ENCODE measurements at places on chromosomes 6 and 20.

GRCh38 chr6:130303431-130303830 is 62.4 kb upstream of the TMEM200A start:
- no peak for DNase-seq

GRCh38 chr6:15351631-15352030 is 105.8 kb downstream of the JARID2 start:
- no peak for DNase-seq

DNA sequence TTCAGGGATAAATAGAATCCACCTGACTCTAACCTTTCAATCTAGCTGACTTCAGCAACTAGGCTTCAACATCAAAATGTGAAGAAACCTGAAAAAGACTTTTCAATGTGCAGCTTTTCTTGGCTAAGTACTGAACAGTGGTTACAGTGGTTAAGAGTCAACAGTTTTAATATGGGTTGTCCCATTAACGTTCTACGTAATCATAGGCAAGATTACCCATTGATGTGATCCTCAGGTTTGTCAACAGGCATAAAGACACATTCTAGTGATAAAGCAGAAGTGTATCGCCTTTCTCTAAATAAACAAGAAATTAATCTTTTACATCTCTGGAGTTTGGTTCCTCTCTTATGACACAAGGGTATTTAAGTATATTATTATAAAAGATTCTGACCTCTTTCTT is 154.1 kb upstream of the RUNX2 start:
- DNase-seq: no peak

DNA sequence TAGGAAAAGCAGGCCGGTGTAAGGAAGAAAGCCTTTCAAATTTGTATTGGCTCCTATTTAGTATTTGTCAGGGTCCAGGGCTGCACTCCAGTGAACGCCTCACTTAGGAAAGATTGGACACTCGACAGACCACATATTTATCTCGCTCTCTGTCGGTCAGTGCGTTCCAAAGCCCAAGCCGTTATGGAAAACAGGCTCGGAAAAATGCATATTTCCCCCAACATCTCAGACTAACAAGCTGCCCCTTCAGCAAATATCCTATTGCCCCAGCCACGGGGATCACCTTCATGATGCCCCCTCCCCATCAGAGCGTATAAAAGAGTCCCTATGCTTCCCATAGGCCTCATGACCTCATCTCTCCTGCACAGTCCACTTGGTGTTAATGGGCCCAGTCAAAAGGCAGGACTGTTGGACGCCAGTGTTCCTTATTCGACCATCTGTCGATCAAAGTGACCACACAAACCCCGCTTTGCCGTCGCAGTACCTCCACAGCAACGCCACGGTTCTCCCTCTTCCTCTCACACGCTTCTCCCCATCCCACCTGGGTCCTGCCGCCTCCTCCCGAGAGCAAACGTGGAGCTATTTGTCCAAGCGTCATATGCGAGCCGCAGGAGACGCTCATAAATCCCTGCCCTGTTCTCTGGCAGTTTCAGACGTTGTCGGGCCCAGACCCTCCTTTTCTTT is 63.3 kb downstream of the NPEPL1 start:
- DNase-seq: no peak

GRCh38 chr6:114638341-114638740 is 295.5 kb upstream of the HS3ST5 start:
- DNase-seq: no peak

GRCh38 chr6:35804996-35805736 is at the start of gene LHFPL5:
Gene LHFPL5, plus strand, starts transcription at chr6:35805352. Its CDS starts 319 bp downstream, at chr6:35805671.
- peak; percentile 63 for DNase-seq

- no peak for DNase-seq
Measured at GRCh38 chr6:136077834-136078576, 172.1 kb downstream of the MTFR2 start.
